Omental fat pad (tissue), 4 donors: ENCODE measurements at places on chromosomes 6 and 20. TPM values are rescaled to one million over a fixed set of nuclear protein-coding genes. Genes with fewer than 3 reads are reported as not detected.

- no peak for DNase-seq
These were observed 21.0 kb downstream of the XRN2 start for GRCh38 chr20:21324126-21324525.

DNA sequence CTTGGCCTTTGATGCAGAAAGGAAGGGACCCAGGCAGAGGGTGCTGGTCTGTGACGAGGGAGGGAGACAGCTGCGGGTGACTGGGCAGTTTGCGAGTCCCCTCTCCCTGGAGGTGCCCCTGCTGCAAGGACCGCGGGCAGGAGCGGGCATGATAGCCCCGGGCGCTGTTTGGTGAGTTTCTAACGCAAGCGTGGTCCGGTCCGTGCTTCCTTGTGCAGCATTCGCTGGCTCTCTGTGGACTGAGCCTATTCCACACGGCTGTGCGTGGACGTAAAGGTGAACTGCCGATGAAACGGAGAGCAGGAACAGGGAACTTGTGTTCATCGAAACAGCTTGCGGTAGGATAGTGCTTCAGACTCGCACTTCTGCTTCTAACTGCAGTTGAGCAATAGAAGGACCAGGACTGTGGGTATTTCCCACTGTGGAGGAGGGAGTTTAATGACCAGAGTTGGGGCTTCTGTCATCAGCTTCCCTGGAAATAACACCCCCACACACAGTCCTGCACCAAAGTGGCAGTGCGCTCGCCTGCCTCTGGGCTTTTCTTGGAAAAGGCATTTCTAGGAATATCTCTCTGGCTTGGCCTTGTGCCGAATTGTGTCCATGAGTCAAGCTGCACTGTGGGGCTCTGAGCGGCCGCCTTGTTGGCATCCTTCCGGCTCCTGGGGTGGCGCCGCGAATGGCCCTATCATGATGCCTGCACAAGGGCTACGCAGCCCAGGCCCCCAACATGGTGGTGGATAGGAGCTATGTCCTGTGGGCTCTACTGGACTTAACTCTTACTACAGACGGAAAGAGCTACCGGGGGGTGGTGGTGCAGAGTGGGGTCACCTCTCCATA, 48.9 kb downstream of the DUSP22 start:
- DNase-seq, result no peak

DNA sequence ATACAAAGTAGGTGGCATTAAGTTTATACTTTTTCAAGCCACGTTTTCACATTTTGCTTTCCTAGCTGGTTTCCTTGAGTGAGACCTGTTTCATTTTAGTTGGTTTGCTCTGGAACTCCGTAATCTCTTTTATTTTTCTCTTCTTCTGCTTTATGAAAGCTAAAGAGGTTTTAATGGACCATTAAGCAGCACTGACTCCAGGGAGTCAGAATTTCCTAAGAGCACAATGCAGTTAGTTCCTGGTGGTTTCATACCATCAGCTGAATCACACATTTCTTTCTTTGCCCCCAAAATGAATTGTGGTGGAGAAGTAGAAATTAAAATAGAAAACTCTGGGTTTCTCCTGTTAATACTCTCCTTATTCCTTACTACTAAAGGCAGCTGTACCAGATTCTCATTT, 3.4 kb downstream of the OPN5 start:
- DNase-seq, result no peak

TMEM244 gene
- not detected for total RNA-seq

DNA sequence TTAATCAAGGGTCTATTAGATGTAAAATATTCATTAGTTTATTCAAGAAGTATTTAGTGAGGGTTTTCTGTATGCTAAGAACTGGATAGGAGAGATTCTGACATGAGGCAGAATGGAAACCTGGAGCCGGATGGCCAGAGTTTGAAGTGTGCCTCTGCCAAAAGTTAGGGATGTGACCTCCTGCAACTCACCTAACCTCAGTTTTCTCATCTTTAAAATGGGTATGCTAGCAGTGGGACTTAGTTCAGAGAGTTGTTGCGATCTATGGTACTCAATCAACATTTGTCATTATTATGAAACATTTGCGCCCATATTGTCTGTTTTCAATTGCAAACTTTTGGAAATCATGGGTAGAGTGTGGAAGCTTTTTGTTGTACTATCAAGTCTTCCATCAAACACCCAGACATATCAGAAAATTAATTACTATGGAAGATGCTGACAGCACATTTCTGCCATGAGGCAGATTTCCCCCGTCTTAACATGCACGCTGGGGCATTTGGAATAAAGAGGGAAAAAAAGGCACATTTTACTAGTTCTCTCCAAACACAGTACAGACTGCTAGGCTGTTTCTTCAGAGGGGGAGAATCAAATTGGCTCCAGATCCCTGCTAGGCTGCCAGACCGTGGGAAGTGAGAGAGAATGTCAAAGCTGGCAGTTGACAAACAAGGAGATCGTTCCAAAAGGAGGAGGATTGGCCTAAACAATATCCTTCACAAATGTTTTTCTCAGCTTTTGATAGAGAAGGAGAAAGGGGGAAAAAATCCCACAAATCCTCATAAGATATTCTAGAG, 205.3 kb upstream of the TSHZ2 start:
- no peak for DNase-seq

GRCh38 chr20:19737025-19737424, 21.0 kb upstream of the RIN2 start:
- DNase-seq, result no peak

DNA sequence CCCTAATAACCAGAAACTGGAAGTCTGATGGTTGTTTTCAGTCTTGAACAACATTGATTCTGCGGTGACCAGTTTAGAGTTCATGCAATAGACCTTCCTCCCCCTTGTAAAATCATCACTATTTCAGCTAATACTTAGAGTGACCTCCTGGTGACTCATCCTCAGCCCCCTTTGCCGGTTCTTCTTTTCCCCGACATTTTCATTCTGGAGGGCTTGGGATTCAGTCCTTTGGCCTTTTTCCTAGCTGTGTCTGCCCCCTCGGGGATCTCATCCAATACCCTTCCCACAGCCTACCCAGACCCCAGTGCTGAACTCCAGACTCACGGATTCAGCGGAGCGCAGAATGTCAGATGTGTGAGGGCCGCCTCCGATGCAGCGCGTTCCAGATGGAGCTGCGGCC, 7.5 kb upstream of the BHLHE23 start:
- no peak for DNase-seq

GRCh38 chr6:166206510-166207283, 39.0 kb upstream of the TBXT start:
- no peak for DNase-seq

GRCh38 chr20:52142757-52143156, 48.8 kb downstream of the ZFP64 start:
- DNase-seq, result no peak

SEMG1 gene
- not detected for total RNA-seq

GRCh38 chr20:59774921-59775686, 158.3 kb downstream of the SYCP2 start:
- no peak for DNase-seq

DNA sequence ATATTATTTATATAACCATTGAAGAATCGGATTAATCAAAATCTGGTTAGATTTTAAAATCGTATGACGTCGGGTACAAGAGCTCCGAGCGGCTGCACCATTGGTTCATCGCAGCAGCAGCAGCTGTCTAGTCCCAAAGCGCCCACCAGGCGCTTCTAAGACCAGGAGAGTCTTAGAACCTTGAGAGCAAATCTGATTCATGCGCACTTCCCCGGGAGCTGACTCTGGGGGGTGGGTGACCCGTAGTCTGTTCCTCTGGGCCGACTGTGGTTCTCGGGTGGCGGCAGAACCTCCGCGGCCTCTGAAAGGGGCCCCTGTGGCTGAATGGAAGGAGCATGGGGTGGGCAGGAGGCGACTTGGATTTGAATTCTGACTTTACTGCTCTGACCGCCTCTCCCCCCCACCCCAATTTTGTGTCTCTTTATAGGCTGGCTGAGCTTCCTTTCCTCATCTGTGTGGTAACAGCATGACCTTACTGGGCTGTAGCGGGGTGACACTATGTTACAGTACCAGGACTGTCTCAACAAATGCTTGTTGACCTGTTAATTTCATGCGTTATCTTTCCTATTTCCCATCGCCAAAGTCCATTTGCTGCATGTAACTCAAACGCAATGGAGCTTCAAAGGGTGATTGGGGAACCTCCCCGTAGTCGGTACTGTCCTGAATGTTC, 119.7 kb downstream of the RTN4IP1 start:
- DNase-seq, result no peak

- DNase-seq, result no peak
These were observed 34.8 kb downstream of the PPP1R16B start for GRCh38 chr20:38840053-38840893.

- no peak for DNase-seq
These were observed 267.9 kb downstream of the DLL1 start for GRCh38 chr6:170022827-170023619.

DDO gene
- total RNA-seq, result 2.4 TPM

- no peak for DNase-seq
These were observed 131.1 kb upstream of the HSF2 start for GRCh38 chr6:122268394-122268793.

- DNase-seq, result no peak
These were observed 266.5 kb upstream of the QKI start for GRCh38 chr6:163147994-163148393.

- DNase-seq, result no peak
These were observed 2.4 kb downstream of the AGPAT4 start for GRCh38 chr6:161271343-161272030.

GRCh38 chr6:7107578-7108195, at the start of gene RREB1:
RREB1 (plus strand) TSS chr6:7107961; CDS start chr6:7181912, 73,951 bp downstream.
- no peak for DNase-seq

- no peak for DNase-seq
These were observed 49.1 kb downstream of the SLC23A2 start for GRCh38 chr20:4952229-4952628.

UBE2J1 gene
- total RNA-seq, result 32.3 TPM

DNA sequence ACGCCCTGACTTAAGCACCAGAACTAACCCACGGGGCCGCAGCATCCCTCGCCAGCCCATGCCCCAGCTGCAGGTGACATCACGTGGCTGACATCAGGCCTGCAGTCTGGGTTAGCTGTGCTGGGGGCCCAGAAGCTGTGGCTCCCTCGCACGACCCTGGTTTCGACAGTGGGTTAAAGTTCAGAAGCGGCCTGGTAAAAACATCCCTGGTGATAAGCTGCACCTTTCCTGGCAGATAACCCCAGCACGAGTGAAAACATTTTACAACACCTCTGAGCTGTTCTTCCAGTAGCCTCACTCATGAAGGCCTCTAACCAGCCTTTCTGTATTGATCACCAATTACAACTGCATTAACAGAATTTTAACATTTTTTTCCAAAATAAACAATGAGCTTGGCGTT, 136.4 kb upstream of the RREB1 start:
- DNase-seq, result no peak

C6orf132 gene
- total RNA-seq, result 3.3 TPM

LY6G6C gene
- total RNA-seq, result 0.74 TPM

DNA sequence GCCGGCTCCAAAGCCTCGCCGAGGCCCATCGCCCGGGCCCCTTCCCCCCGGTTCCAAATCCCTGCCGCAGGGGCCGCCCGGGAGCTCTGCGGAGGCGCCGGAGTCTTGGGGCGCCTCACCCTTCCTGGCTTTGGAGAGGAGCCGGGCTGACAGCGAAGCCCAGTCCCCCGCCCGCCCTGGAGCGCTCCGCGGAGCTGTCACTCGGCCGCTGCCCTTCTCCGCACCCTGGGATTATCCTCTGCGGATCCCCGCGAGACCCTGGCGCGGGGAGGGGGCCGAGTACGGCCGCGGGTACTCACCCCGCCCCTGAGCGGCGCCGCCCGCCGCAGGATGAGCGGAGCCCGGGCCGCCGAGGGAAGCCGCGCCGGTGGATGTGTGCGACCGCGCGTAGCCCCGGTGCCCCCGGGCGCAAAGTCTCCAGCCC, 343 bp downstream of the SNAP91 start:
- DNase-seq, result no peak

GRCh38 chr20:56788041-56788670, 159.1 kb downstream of the TFAP2C start:
- DNase-seq, result peak; percentile 31

GRCh38 chr6:3418496-3419060, 38.3 kb downstream of the SLC22A23 start:
- DNase-seq, result no peak

HNF4A gene
- not detected for total RNA-seq

PANK2 gene
- total RNA-seq, result 45.0 TPM

DNA sequence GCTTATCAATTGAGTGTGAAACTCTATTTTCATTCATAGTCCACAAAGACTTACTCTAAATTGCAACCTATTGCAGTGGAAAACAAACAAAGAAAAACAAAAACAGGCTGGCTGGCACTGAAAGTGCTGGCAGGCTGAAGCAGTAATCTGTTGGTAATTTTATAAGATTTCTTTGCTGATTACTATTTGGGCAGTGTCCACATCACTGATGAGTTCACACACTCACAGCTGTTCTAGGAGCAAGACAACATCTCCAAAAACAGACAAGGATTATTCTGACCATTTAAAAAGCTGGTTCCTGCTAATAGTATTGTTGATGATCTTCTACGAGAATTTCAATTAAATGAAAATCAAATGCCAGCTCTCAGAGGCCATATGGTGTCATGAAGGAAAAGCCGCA, 26.9 kb downstream of the MARCKS start:
- DNase-seq, result no peak

FOXS1 gene
- 1.3 TPM for total RNA-seq

DNA sequence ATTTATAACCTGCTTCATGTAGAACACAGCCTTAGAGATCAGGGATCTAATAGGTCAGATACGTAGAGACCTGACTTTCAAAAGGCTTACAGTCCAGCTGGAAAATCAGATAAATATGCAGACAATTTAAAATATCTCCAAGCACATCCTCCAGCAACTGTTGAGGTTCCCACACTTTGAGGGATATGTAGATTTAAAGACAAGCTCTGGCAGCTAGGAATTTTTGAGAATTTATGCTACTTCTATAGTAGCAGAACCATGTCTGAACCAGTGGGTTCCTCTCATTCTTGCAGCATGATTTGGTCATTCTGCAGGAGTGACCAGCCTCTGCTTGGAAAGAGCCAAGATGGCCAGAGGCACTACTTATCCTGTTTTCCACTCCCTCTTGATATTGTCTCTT, 60.5 kb downstream of the CYB5R4 start:
- DNase-seq, result no peak

HCRTR2 gene
- total RNA-seq, result not detected

TRIM15 gene
- total RNA-seq, result not detected

EIF2S2 gene
- 47.1 TPM for total RNA-seq

- no peak for DNase-seq
These were observed 15.7 kb downstream of the CPNE5 start for GRCh38 chr6:36823421-36824096.

TRAPPC3L gene
- not detected for total RNA-seq

DNA sequence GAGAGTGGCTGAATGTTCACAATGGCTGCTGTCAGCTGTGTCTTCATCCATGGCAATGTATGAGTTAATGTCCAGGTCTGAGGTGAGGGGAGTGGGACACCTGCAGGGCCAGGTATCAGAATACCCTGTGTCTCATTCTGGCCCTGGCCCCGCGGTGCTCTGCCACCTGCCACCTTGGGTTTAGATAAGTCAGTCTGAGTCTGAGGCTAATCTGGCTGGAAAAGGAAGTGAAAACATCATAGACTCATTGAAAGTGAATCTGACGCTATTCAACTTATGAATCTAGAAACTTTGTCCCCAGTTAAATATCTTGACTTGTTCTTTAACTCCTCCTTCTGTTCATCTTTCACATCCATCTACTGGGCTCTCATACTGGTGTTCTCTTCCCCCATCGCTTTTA, 267.1 kb upstream of the JAG1 start:
- no peak for DNase-seq
